ENCODE measurements at places on chromosomes 4 and X. TPM values are rescaled to one million over a fixed set of nuclear protein-coding genes. Genes with fewer than 3 reads are reported as not detected.

The LIMCH1 gene
- 34.6 TPM for total RNA-seq

The TMPRSS11F gene
- not detected for total RNA-seq

The BEX1 gene
- total RNA-seq, result 0.66 TPM

The PTTG2 gene
- total RNA-seq, result not detected

The ARAP2 gene
- total RNA-seq, result 21.3 TPM

The SULT1E1 gene
- total RNA-seq, result 0.59 TPM

The ADGRG2 gene
- total RNA-seq, result 0.96 TPM

The NDNF gene
- total RNA-seq, result 5.1 TPM

- no peak for DNase-seq
Measured at GRCh38 chr4:159105761-159106243, 2.9 kb downstream of the RAPGEF2 start.

- DNase-seq, result no peak
Measured at GRCh38 chrX:12955882-12956703, 18.8 kb upstream of the TMSB4X start.

GRCh38 chrX:82219129-82219528 lies 1017.2 kb downstream of the SH3BGRL start:
- DNase-seq, result no peak

DNA sequence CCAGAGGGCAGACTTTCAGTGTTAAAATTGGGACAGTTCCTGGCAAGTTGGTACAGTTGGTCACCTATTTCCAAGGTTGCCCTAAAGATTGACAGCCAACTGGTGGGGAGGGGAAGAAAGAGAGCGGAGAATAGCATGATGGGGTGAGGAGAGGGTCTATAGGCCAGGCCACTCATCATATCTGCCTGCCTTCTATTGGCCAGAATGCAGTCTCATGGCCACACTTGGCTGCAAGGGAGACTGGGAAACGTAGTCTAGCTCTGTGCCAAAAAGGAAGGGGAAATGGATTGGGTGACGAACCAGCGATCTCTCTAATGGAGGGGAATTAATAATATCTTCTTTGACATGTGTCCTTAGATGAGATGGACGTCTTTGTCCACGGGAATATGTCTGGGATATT lies 197.4 kb upstream of the ATP6AP2 start:
- no peak for DNase-seq

GRCh38 chr4:37510626-37511025 lies 175.6 kb downstream of the RELL1 start:
- DNase-seq, result no peak

DNA sequence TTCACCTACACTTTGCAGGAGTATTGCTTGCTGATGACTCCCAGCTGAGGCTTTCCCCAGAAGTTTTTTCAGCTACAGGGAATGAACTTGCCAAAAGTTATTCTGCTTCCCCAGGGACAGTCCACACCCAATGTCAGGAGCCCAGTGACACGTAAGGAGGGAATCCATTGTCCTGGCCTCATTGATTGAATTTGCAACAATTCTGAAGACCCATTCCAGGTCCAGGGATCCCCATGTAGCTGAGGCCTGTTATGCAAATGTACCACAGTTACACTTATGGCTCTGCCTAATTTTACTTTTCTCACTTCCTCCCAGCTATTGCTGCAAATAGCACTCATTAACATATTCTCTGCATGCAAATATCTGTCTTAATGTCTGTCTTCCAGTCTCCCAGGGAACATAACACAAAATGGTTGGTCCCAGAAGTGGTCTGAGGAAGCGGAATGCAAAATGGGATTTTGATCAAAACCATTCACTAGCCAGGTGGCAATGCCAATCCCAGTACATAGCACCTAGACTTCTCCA lies 113.7 kb upstream of the ACTRT1 start:
- DNase-seq, result no peak

DNA sequence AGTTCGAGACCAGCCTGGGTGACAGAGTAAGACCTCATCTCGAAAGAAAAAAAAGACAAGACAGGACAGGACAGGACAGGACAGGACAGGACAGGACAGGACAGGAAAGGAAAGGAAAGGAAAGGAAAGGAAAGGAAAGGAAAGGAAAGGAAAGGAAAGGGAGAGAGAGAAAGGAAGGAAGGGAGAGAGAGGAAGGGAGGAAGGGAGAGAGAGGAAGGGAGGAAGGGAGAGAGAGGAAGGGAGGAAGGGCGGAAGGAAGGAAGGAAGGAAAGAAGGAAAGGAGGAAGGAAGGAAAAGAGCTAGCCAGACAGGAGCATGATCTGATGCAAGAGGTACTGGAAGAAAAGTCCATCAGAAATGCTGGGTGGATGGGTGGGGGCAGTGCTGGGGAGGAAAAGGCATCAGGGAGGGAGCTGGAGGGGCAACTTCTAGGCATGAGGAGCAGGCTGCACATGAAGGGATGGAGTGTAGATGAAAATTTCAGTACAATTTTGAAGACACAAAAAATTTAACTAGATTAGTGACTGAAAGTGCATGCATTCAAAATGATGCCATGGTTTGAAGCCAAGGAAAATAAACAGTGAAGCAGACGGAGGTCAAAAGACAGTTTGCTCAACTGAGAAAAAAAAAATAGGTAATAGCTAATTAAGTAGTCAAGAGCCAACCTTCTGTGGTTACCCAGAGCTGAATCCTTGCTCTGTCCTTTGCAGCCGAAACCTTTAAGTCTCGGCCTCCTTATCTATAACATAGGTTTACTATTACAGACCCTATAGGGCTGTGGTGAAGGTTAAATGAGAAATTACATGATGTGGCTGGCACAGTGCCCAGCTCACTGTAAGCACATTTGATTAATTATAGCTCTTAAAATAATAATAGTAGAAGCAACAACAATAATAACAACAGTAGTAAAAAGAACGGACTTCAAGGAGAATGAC lies 59.9 kb downstream of the ZNF827 start:
- DNase-seq, result no peak

- DNase-seq, result no peak
Measured at GRCh38 chr4:134276476-134276875, 74.9 kb upstream of the PABPC4L start.

- no peak for DNase-seq
Measured at GRCh38 chrX:39750256-39750790, 347.4 kb downstream of the BCOR start.

- no peak for DNase-seq
Measured at GRCh38 chr4:136763919-136764318, 768.4 kb downstream of the PCDH18 start.

DNA sequence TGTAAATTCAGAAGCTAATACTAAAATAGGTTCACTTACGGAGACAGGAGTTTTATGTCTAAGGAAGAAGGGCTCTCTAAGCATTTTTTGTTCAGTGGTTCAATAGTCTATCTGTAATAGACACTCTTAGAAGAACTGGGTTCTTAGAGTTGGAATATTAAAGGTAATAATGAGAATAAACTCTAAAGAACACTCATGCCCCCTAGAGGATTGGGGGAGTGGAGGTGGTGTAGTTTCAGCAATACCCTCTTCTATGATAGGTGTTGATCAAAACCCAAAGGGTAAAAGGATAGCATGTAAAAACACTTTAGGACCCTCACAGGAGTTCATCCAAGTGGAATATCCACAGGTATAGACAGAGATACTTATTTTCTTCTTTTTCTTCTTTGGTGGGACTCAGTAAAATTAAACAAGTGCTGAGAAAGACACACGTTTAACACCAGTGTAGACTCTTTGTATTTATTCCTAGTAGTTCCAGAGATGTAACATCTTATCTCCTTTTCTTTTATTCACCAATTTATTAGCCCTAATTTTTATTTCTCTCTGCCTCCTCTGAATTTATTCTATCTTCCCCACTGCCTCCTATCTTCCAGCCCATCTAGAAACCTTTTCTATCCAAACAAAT lies 25.7 kb upstream of the MND1 start:
- DNase-seq, result no peak

DNA sequence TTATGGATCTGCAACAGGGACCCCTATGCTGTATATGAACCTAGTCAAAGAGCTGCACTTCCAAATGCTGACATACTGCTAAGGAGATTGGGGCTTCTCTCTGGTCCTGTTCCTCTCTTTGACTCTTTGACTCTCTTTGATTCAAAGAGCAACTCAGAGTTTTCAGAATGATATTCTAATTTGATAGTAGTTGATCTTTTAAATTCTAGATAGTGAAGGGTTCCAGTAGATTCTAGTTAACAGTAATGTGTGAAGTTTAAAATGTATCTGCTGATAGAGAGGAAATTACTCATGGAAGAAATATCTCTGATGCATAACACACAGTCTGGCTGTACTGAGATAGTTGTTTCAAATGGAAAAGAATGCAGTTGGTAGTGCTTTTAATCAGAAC lies 239.1 kb downstream of the RASL11B start:
- no peak for DNase-seq

- DNase-seq, result no peak
Measured at GRCh38 chr4:3384391-3384770, 57.4 kb upstream of the HGFAC start.

DNA sequence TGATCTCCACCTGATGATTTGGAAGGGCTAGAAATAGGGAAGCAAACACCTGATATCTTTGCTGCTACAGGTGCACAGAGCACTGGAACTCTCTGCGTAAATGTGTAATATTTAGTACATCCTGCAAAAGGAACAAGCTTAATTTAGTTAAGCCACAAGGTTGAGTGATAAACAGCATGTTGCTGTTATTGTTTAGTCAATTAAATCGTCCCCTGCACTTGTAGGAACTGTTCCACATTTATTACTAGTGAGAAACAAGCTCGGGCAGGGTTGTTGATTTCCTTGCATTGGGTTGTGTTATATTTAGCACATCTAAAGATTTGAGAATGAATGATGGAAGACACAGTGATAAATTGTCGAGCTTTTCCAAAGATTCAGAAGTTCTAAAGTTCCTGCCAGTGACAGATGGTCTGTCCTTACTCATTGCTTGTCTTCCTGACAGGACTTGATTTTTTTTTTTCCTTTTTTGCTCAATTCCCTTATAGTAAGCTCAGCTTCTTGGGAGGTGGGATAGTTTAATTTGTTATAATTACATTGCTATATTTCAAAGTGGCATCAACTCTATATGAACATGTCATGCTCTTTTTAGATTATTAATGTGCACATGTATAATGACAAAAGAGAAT lies 627.0 kb upstream of the ATOH1 start:
- DNase-seq, result no peak

DNA sequence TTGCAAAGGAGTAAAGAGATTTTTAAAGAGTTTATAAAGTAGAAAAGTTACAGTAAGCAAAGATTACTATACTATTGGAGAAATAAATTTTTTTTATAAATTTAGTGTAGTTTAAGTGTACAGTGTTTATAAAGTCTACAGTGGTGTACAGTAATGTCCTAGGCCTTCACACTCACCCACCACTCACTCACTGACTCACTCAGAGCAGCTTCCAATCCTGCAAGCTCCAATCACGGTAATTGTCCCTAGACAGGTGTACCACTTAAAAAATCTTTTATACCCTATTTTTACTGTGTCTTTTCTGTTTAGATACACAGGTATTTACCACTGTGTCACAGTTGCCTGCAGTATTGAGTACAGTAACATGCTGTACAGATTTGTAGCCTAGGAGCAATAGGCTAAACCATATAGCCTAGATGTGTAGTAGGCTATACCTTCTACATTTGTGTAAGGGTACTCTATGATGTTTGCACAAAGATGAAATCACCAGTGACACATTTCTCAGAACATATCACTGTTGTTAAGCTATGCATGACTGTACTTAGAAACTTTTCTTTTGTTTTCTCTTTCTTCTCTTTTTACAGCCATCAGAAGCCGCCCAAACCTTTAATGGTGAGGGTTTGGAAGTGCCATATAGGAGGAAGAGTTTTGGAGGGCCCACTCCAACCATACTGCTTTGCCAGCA lies 11.8 kb upstream of the SH3RF1 start:
- DNase-seq, result no peak
